Ovary (tissue), 10 donors: ENCODE measurements at places on chromosomes 4 and X.
A peak's percentile ranks its signal among the peaks of the same experiment; 100 is the strongest.

DNA sequence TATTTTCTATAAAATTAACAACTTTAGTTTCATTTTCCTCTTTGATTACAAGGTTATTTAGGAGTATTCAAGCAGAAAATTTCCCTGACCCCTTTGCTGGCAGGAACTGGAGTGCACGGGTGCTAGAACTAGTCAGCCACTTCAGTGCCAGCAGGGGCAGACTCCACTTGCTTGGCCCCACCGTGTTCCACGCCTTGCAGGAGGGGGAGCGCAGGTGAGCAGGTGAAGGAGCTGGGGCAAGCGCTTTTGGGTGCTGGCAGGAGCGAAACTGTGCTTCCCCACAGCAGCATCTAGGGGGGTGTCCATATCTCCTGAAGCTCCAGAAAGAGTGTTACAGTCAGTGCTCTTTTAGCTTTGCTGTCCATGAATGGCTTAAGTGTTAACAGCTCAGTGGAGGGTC is 45.5 kb downstream of the MID2 start:
- DNase-seq, result no peak

GRCh38 chr4:139167774-139168444 is 9.1 kb downstream of the ELF2 start:
- DNase-seq, result no peak

DNA sequence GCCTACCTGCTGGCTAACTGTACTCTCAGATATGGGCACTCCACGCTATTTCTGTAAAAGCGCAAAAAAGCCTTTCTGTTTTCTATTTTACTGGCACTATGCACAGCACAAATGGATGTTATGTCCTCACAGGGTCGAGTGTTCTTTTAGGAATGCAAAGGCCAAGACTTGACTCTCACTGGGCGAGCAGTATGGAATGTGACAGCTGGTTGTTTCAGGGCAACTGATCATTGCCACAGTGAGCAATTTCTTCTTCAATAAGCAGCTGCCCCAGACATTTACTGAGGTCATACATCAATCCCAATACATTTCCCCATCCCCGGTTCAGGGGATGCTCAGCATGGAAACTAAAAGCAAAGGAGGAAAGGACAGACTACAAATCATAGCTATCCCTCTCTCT is 58.2 kb downstream of the PDE5A start:
- DNase-seq, result no peak

DNA sequence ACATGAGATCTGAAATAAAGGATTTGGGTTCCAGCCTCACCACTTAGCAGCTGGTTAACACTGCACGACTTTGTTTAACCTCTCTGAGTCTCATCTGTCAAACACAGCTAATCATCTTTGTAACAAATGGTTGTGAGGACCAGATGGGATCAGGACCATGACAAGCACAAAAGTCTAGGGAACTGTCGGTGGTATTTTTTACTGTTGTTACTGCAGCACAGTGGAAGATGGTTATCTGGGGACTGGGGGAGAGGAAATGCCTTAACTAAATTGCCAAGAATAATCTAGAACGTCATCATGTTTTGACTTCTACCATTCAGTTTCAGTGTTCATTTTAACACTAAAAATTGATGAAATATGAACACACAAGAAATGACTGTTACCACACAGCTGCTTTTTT is 99.5 kb downstream of the ADGRA3 start:
- no peak for DNase-seq

- DNase-seq, result no peak
Observed at GRCh38 chr4:150886597-150886996, 128.5 kb downstream of the LRBA start.

GRCh38 chrX:20654596-20655106 is 387.9 kb upstream of the RPS6KA3 start:
- DNase-seq, result no peak

- no peak for DNase-seq
Observed at GRCh38 chrX:63934791-63935190, 149.8 kb upstream of the ARHGEF9 start.

- DNase-seq, result no peak
Observed at GRCh38 chr4:101411926-101412325, 64.6 kb upstream of the PPP3CA start.

- DNase-seq, result no peak
Observed at GRCh38 chrX:151151665-151152267, 24.6 kb upstream of the GPR50 start.

DNA sequence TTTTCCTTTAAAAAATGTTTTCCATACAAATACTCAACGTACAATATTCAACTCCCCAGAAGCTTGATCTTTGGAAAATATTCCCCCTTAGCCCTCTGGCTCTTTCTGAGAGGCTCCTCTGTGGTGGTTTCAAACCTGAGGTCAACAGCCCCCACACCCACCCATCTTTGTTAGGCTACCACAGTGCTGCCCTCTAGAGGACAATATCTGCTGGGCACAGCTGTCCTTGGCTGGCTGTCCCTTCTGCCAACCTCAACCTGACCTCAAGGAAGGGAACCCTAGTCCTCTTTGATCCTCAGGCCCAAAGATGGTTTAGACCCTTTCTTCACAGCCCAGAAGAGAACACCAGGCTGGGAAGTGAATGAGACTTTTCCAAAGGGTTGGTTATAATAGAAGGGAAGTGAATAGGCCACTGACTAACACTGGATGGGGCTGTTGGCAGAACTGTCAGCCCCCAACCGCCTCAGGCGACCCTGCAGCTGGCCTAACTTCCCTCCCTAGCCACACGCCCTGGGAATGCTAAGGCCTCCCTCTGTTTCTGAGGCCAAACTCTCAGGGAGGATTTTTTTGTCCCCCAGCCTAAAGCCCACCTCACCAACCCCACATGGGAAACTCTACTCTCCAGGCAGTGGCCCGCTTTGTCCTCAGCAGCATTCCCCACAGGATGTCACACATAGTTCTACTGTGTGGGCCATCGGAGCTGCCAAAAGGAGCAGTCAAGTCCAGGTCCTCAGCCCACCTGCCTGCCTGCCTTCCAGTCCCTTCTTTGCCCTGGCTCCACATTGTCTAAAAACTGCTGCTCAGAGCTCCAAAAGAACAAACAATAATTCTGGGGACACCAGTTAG is 34.3 kb downstream of the NYX start:
- DNase-seq, result no peak

DNA sequence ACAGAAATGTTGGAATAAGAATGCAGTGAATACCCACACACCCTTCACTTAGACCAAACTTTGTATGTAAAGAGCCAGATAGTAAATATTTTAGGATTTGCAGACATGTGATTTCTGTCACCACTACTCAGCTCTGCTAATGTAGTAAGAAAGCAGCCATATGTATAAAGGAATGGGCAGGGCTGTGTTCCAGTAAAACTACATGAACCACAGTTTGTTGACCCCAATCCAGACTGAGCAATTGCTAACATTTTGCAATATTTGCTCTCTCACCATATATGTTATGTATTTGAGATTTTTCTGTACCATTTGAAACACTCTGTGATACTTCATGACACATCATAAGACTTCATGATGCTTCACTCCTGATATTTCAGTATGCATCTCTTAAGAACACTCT is 32.0 kb upstream of the TBC1D1 start:
- DNase-seq, result no peak

DNA sequence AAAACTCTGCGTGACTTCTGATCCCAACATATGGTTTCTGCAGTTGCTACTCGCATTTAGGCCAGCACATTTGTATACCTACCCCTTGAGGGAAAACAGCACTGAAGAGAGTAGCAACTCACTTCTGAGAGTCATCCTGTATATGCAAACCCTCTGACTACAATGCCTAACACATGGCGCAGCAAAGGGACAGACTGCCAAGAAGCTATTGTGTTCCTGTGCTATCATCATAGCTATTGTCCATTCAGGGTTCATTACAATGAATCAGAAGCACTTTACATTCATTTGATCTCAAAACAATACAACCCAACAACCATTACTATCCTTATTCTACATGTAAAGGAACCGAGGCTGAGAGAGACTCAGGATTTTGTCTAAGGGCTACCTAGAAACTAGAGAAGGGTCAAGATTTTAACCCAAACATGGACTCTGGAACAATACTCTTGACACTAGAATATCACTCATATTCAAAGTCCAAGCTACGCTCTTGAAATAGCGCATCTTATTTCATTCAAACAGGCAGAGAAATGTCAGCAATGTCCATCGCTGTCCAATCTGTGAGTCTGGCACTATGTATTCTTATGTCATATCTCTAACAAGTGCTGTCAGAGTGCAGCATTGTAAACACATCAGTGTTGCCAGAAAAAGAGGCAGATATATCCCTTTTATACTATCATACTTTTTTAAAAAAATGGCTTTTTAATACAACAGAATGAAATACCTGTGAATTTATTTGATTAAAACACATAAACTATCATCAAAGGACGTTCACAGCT is 173.6 kb downstream of the CORIN start:
- no peak for DNase-seq

- DNase-seq, result no peak
Observed at GRCh38 chr4:150264595-150265161, 186.4 kb downstream of the DCLK2 start.

DNA sequence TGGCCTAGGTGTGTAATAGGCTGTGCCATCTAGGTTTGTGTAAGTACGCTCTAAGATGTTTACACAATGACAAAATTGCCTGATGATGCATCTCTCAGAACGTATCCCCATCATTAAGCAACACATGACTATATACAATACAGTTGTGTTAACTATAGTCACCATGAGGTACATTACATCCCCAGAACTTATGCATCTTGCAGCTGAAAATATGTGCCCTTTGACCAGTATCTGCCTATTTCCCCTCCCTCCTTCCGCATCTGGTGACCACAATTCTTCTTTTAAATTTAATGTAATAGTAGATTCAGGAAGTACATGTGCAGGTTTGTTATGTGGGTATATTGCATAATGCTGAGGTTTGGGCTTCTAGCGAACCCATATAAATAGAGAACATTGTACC is 239.8 kb upstream of the IL1RAPL1 start:
- no peak for DNase-seq

DNA sequence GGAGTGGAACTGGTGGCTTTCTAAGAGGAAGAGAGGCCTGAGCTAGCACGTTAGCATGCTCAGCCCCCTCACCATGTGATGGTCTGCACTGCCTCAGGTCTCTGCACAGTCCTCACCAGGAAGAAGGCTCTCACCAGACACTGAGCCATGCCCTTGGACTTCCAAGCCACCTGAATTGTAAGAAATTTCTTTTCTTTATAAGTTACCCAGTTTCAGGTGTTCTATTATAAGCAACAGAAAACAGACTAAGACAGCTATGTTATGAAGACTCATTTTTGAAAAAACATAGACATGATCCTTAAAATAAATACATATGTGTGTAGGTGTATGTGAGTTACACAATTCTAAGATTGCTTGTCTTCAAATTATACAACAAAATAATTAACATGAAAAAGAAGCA is 74.7 kb downstream of the CEP44 start:
- DNase-seq, result no peak

DNA sequence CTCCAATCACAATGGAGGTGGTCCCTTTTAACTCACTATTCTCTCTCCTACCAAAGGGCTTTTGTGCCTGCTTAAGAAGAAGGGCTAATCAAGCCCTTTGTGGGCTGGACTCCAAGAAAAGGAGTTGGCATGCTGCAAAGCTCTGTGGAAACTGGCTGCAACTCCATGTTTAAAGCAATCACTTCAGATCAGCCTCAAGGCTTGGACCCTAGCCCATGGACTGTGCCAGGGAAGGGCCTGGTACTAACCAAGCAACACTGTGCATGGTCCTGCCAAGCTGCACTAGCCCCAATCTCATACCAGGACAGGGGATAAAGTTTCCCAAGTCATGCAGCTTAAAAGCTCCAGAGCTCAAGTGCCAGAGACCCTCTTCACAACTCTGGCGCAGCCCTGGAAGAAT is 86.7 kb downstream of the ATP8A1 start:
- DNase-seq, result peak; percentile 41

GRCh38 chr4:186739802-186740434 is 16.3 kb upstream of the FAT1 start:
- no peak for DNase-seq

- DNase-seq, result no peak
Observed at GRCh38 chr4:106299977-106300376, 16.0 kb downstream of the TBCK start.

- DNase-seq, result no peak
Observed at GRCh38 chr4:115596265-115597001, 483.0 kb upstream of the NDST4 start.

DNA sequence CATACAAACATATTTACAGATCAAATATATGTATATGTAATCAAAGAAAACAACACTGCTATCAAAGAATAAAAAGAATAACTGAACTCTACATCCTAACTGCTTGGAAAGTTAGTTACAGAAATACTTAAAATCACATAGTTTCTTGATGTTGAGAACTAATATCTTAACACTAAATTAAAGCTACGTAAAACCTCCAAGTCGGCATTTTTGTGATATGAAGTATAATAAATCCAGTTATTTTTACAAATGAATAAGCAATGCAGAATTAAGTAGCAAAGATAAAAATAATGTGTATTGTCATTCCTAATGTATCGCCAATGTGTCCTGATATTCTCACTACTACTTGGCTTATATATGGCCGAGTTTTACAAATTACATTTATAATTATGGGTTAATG is 68.4 kb downstream of the JADE1 start:
- DNase-seq, result no peak

DNA sequence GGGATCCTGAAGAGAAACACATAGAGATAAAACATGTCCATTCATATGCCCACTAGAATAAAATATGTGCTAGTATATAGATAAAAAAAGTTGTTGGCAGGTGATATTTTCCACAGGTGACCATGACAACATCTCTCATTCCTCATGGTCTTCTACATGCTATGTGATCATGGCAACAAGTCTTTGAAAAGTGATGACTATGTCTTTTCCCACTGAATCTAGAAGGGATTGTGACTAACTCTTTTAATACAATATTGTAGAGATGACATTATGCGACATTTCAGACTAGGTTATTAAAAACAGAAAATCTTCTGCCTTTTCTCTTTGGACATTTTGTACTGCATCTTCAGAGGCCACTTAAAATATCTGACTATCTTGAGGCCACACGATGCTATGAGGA is 126.0 kb upstream of the GABRA2 start:
- DNase-seq, result no peak

DNA sequence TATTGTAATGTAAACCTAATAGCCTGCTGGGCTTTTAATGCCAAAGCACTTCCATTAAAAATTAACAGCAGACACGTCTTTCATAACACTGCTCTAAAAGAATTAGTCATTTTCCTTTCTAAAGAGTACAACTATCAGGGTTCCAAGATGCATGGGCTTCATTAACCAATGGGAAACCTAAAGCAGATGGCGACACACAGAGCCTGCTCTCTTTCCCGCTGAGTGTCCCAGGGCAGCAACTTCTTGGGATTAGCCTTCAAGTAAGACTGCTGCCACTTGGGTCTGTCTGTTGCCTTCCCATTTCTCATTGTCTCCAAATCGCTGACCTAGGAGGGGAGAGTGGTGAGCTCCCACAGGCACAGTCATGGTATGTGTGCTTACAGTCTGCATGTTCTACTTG is 14.0 kb upstream of the PHKA2 start:
- no peak for DNase-seq

DNA sequence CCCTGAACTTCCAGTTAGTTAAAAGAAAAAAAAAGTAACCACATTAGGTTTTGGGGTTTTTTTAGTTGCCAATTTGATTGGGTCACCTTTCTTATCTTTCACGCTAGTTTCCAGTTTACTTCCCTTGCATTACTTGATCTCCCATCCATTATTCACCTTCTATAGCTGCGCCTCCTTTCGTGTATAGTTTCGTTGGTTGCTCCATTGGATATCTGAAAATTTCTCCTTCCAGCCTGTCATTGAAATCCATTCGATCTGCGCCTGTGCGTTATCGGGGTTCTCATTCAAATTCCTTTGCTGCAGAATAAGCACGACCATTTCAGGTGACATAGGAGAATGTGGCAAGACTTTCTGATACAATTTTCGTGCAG is 764 bp downstream of the TRAPPC11 start:
- no peak for DNase-seq
